AG04450 (cell line): ENCODE measurements at places on chromosomes 12 and 14. TPM values are rescaled to one million over a fixed set of nuclear protein-coding genes. Genes with fewer than 3 reads are reported as not detected.

- DNase-seq = no peak
These were observed 370.2 kb downstream of the DPF3 start for GRCh38 chr14:72523424-72524294.

DNA sequence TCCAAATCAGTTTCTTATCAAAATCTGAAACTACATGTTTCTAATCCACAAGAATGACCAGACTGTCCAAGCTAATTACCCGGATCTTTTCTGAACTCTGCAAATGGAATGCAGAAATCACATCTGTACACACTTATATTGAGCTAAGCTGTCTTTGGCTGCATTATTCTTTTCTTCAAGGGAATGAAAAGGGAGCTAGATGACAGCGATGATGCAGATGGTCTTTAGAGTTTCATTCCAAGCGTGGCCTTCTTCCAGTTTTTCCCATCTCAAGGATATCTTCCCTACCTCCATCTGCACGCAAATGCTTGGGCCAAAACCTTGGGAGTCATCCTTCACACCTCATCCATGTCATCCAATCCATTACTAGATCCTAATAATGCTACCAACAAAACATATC is 12.6 kb downstream of the KCNH5 start:
- no peak for DNase-seq

GRCh38 chr14:105473677-105474482 is 741 bp upstream of the CRIP2 start:
- peak; percentile 61 for DNase-seq

GRCh38 chr12:87991483-87991882 is 37.7 kb downstream of the C12orf50 start:
- no peak for DNase-seq

GRCh38 chr12:108454539-108455139 is 60.4 kb upstream of the FICD start:
- no peak for DNase-seq

DNA sequence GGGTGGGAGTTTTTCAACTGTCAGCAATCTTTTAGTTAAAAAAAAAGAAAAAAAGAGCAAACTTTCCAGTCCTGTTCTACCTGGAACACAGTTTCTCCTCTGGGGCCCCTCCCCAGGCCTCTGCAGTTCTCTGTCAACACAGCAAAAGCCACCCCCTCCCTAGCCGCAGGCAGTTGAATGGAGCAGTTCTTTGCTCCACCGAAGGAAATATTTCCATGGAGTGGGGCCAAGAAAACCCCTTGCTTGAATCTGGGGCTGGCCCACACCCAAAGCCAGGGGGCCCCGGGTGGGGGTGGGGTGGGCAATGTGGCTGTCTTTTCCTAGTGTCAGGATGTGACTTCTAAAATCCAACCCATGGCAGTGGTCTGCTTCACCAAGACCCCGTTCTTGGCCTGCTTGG is 5.0 kb upstream of the MEG3 start:
- no peak for DNase-seq

DNA sequence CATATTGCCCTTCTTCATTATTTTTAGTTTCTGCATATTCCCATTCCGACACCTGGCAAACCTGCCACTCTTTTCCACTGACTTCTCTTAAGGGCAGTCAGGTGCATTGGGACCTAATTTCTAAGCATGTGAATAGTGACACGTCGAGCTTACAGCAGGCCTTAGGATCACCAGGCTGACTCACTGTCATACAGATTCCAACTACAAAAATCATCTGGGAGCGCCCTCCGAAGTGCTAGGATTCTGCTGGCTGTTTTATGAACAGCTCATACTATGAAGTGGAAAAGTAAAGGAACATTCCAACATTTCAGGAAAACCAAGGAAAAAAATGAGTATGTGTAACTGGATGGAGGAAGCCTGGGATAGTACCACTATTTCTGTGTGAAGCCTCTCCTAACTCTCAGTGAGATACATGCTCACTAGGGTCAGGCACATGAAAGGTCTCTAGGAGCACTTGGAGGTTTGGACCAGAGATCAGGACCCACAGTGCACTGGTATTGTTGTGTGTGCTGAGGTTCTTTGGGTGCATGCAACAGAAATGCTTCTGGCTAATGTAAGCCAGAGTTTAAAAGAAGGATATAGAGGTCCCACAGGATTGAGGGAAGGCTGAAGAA is 257.4 kb downstream of the ZFP36L1 start:
- DNase-seq = peak; percentile 59

- DNase-seq = no peak
These were observed 57.1 kb downstream of the STON2 start for GRCh38 chr14:81342850-81343580.

- no peak for DNase-seq
These were observed 107.4 kb upstream of the MED13L start for GRCh38 chr12:116384691-116385485.

- no peak for DNase-seq
These were observed 75.0 kb upstream of the DYNC1H1 start for GRCh38 chr14:101889366-101889765.

- DNase-seq = no peak
These were observed 1069.0 kb downstream of the FSCB start for GRCh38 chr14:43438056-43438455.

DNA sequence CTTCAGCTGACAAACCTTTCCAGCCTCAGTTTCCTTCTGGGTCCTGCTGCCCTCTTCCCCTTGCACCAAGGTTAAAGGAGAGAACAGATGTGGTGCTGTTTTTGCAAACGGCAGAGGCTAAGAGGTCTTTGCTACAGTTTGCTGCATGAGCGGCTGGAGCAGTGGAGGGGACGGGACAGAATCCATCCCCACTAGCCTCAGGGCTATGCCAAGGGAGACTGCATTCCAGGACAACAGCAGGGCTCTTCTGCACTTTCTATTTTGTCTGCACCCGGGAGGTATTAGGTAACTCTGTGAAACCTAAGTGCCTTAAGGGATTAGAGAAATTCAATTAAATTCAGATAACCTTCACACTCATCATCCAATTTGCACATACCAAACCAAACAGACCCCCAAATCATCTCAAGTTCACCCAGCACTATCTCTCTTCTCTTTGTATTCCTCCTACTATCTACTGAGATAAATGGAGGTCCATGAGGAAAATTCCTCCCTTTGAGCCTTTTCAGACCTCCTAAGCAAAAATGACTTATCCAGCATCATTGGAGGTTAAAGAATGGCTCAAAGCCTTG is 103.8 kb upstream of the VRK1 start:
- no peak for DNase-seq

DNA sequence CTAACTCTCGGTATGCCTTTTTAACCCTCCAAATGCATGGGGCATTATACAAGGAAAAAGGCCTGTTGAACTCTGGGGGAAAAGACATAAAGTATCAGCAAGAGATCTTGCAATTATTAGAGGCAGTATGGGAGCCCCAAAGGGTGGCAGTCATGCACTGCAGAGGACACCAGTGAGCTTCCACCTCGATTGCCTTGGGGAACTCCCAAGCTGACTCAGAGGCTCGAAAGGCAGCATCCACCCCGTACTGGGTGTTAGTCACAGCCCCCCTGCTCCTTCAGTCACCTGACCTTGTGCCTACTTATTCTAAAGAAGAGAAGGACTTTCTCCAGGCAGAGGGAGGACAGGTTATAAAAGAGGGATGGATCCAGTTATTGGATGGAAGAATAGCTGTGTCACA is 781.4 kb upstream of the TMEM132C start:
- peak; percentile 68 for DNase-seq

DNA sequence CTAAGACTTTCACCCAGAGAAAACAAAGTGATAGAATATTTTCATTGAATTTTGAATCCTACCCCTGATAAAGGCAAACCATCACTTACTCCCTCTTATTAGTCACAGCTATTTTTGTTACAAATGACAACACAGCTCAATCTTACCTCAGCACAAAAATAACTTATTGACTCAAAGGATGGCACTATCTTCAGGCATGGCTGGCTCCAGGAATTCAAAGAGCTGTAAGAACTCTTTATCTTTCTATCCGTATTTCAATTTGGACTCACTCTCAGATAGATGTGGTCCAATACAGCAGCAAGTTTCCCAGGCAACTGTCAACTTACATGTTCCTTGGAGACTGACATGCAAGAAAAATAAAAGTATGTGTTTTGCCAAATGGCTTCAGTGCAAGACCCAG is 709.4 kb upstream of the MDGA2 start:
- no peak for DNase-seq

- DNase-seq = no peak
These were observed 9.6 kb upstream of the FOXG1 start for GRCh38 chr14:28756884-28757570.

DNA sequence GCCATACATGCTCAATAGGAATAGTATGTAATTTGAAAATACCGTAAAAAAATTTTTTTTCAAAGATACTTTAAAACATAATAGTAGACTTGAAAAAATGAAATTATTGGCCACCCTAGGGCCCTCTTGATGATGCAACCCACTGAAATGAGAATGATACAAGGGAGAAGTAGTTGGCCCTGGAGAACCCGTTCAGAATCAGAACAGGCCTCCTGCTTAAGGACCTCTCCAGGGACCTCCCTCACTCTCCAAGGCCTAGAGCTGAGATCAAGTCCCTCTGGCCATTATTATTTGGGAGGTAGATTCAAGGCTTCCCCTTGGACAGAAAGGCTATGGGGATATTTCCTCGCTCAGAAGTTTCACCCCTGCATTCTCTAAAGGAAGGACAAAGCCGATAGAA is 11.9 kb downstream of the LALBA start:
- no peak for DNase-seq

GRCh38 chr12:40229690-40230651 is 5.2 kb downstream of the LRRK2 start:
- no peak for DNase-seq

DNA sequence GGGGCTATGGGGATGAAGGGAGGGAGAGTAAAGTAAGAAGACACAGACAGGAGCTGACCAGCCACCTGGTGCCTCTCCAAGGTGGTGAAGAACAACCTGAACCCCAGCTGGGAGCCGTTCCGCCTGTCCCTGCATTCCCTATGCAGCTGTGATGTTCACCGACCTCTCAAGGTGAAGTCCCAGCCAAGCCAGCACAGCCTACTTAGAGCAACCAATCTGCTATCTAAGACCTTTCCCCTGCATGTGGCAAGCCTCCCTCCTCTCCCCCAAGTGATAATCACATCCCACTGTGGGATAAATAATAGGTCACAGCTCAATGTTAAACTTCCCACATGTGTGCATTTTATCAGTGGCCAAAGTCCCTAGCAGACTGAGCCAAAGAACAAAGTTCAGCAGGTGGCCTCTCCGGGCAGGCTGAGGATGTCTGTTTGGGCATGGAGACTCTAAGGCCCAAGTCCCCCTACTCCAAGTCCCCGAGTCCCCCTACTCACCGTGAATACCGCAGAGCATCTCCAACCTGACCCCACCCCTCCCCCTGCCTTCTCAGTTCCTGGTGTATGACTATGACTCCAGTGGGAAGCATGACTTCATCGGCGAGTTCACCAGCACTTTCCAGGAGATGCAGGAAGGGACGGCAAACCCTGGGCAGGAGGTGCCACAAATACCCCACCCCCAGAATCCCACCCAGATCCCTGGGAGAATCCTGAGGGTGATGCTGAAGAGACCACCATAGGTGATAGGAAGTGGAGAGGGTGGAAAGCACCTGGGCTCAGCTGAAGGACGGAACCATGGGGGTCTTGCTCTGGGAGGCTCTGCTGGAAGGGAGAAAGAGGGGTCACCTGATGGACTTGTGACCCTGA is 3.5 kb downstream of the CPNE6 start:
- no peak for DNase-seq

- no peak for DNase-seq
These were observed 157.4 kb downstream of the KIF26A start for GRCh38 chr14:104295681-104296387.

DNA sequence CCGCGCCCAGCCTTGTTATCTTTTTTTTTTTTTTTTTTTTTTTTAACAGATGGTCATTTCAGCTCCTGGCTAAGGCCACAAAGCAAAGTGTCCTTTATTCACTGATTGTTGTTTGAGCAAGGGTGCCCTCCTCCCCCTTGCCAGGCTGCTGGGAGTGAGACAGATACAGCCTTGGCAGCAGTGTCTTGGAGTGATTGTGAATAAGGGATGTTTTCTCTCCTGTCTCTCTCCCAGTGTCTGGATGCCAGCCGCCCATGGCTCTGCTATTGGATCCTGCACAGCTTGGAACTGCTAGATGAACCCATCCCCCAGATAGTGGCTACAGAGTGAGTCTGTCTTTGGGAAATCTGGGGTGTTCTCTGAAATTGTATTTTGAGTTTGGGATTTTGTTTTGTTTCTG is 28.7 kb downstream of the FNTB start:
- DNase-seq = no peak

DNA sequence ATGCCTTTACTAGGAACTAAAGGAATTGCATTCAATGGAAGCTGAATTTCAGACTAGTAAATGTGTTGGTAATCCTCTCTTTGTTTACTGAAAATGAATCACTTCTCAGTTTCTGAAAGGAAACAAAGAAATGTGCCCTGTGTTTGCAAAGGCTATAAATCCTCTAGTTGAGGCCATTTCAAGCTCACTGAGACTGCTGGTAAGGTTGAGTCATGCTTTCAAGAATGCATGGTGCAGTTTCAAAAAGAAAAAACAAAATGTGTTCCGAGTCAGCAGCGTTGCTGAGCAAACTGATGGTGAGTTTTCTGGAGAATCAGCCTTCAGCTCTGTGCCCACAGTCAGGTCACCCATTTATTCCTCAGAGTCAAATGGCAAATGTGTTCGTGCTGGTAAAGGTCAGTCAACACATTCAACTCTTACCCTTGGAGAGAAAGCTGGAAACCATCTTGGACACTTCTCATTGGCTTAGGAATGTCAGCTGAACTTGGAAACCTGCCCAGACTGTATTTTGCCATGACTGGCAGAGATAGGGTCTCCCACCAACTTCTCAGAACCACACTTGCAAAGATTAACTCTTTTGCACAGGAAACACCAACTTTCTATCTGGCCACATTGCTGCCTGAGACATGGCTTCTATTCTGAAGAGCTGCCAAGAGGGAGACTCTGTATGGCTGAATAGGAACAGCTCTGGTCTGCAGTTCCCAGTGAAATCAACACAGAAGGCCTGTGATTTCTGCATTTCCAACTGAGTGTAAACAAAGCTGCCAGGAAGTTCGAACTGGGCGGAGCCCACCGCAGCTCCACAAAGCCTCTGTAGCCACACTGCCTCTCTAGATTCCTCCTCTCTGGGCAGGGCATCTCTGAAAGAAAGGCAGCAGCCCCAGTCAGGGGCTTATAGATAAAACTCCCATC is 484.4 kb downstream of the ATP23 start:
- DNase-seq = peak; percentile 82

Gene SLC5A8
- not detected in 2 replicates for polyA plus RNA-seq

Gene ACTR6
- polyA plus RNA-seq = 15.2 and 23.8 TPM in 2 replicates

Gene AQP2
- not detected in 2 replicates for polyA plus RNA-seq

Gene CBX5
- 49.0 and 62.3 TPM in 2 replicates for polyA plus RNA-seq

Gene MORN3
- 0.35 and 0.78 TPM in 2 replicates for polyA plus RNA-seq

Gene GALNT6
- 31.1 and 32.1 TPM in 2 replicates for polyA plus RNA-seq

Gene C12orf42
- polyA plus RNA-seq = not detected in 2 replicates

Gene HEBP1
- 57.7 and 76.3 TPM in 2 replicates for polyA plus RNA-seq

Gene SMIM41
- polyA plus RNA-seq = not detected in 2 replicates

Gene TMEM132C
- not detected in 2 replicates for polyA plus RNA-seq
